ENCODE measurements at places on chromosomes 12 and 14. TPM values are rescaled to one million over a fixed set of nuclear protein-coding genes. Genes with fewer than 3 reads are reported as not detected.

The MGP gene
- polyA plus RNA-seq: 2,243 TPM

The SMCO3 gene
- 0.30 TPM for polyA plus RNA-seq

The PTHLH gene
- polyA plus RNA-seq: 0.77 TPM

The TXNDC16 gene
- polyA plus RNA-seq: 10.9 TPM

The HAL gene
- 1.8 TPM for polyA plus RNA-seq

The KRT75 gene
- polyA plus RNA-seq: not detected

The SCNN1A gene
- polyA plus RNA-seq: 1.2 TPM

The MGAT4C gene
- polyA plus RNA-seq: 0.01 TPM

The SLC5A8 gene
- 0.08 TPM for polyA plus RNA-seq

The MUCL1 gene
- polyA plus RNA-seq: 0.58 TPM

The PMEL gene
- 2.0 TPM for polyA plus RNA-seq

The CLEC2D gene
- 2.4 TPM for polyA plus RNA-seq
